NCI-H446 (cell line): ENCODE measurements at places on chromosomes 16 and 17.

- peak; percentile 34 for DNase-seq
These were observed 684 bp upstream of the RSAD1 start for GRCh38 chr17:50477976-50478375.

GRCh38 chr17:42027961-42028790 lies 8.3 kb downstream of the NKIRAS2 start:
- no peak for DNase-seq

- DNase-seq = no peak
These were observed 22.9 kb downstream of the CDIP1 start for GRCh38 chr16:4515611-4516233.

DNA sequence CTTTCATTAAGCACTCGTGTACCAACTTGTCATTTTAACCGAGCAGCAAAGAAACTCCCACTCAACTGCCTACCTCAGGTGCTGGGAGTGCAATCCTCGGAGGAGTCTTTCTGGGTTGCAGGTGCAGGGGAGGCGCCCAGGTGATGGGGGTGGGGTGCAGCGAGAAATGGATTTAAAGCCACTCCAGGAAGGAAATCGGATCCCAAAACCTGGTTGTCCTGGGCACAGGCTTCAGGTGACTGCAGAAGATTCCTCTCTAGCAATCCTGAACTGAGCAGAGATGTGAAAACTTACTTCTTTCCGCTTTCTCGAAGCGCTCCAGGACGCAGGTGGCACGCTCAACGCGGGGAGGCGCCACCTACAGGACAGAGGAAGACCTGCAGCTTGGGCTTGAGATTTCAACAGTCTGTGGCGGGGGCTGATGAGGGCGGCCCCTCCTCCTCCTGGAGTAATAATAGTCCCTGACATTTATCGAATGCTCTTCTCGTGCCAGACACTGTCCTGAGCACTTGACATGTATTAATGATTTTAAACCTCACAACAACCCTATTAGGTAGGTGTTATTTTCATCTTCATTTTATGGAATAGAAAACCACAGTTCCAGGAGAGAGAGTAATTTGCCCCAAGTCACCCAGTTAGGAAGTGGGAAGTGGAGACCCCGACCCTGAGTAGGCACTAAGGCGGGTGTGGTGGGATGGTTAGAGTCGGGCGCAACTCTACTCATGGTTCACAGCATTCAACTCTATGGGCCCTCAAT lies 27.2 kb upstream of the SKAP1 start:
- DNase-seq = peak; percentile 26

DNA sequence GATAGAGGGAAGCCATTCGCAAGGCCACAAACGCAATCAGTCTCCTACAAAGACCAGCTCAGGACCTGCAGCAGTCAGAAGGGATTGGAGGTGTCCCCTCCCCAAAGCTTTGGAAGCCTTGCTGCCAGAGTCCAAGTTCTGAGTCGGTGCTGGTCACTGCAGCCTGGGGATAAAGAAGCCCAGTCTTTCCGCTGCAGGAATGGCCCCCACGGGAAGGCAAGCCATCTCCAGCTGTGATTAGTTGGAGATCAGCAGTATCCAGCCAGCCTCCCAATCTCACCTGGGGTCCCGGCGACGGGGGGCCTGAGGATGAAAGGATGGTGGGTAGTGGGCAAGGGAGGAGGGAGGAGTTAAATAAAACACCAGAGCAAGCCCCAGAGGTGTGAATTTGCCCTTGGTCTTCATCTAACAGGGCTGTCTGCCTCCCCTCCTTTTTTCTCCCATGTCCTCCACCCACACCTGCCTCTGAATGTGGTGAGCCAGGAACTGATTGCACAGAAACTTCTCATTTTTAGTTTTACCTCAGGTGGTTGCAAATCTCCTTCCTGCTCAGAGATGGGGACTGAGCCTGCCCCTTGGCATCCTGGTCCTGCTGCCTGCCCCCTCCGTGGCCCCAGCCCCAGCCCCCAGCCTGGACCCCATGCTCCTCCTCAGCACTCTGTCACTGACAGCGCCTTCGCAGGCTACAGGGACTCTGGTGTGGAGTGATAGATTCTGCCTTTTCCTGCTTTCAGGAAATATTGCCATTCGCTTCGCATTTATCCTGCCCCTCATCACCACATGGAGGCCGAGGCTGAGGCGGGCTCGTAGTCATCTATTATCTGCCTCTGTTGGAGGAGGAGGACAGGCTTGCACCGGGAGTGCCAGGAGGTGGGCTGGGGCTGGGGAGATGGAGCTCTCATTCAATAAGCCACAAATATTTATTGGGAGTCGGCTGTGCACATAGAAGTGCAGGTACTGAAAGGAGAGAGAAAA lies 262.9 kb upstream of the SDK2 start:
- DNase-seq = no peak

- DNase-seq = no peak
These were observed 47.6 kb upstream of the GNAO1 start for GRCh38 chr16:56143666-56144065.

- DNase-seq = no peak
These were observed at the start of gene CDH1 for GRCh38 chr16:68737046-68737729. CDH1 (plus strand) TSS chr16:68737292; CDS start chr16:68737416, 124 bp downstream.

DNA sequence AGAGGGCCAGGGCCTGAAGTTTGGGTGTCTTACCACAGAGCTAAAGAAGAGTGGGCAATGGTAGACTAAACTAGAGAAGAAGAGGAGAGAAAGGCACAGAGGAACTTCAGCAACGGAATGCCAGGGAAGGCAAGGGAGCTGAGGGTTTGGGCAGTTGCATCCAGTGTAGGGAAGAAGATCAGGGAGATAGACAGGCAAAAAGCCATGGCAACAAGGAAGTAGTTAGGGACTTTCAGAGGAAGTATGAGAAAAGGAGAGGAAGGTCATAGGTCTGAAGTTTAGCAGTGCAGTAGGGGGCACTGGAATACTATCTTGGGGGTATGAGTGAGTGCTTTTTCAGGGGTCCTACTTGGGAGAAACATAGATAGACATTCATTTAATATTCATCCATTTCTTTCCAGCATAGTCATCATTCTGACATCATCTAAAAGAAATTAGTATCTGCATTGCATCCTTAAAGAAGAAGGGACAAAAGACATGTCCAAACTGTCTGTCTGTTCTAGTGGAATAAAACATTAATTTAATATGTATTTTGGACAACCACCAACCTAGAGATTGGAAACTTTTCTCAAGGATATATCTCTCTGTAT lies 2.2 kb upstream of the NF1 start:
- no peak for DNase-seq

DNA sequence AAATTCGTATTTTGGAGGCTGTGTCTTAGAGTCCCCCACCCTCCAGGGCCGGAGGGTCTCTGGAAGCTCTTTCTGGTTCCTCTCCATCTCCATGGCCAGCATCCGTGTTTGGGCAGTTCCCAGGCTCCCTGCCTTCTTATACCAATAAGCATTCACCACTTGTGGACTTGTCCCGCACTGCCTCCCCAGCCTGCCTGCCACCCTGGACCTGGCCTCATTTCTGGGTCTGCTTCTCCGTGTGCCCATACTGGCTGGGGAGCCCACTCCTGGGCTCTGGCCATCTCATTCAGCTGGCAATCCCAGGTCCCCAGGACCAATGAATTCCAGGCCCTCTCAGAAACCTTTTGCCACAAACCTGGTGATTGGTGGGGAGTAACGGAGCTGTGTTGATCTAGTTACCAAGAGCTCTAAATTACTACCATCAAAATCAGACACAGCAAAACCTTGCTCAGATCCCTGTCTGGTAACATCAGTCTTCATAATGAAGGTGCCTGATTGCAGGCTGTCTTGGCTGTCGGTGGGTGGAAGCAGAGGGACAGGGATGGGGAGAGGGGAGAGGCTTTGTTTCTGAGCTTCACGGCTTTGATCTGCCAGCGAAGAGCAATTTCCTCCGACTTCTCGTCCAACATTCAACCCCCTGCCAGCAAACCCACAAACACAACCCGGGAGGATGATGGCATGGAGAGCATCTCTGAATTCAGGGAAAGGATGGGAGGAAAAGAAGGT lies 27.7 kb upstream of the CRHR1 start:
- no peak for DNase-seq
